ENCODE measurements at places on chromosomes 7 and 10. TPM values are rescaled to one million over a fixed set of nuclear protein-coding genes. Genes with fewer than 3 reads are reported as not detected.
A peak's percentile ranks its signal among the peaks of the same experiment; 100 is the strongest.

Gene PIK3CG
- total RNA-seq = 13.4 TPM

Gene AKR1C2
- 16.2 TPM for total RNA-seq

GRCh38 chr10:98098247-98098646 is 36.2 kb upstream of the R3HCC1L start:
- DNase-seq = no peak

- DNase-seq = no peak
Observed at GRCh38 chr7:6656413-6656812, 19.3 kb downstream of the ZNF316 start.

Gene PALS2
- 68.4 TPM for total RNA-seq

DNA sequence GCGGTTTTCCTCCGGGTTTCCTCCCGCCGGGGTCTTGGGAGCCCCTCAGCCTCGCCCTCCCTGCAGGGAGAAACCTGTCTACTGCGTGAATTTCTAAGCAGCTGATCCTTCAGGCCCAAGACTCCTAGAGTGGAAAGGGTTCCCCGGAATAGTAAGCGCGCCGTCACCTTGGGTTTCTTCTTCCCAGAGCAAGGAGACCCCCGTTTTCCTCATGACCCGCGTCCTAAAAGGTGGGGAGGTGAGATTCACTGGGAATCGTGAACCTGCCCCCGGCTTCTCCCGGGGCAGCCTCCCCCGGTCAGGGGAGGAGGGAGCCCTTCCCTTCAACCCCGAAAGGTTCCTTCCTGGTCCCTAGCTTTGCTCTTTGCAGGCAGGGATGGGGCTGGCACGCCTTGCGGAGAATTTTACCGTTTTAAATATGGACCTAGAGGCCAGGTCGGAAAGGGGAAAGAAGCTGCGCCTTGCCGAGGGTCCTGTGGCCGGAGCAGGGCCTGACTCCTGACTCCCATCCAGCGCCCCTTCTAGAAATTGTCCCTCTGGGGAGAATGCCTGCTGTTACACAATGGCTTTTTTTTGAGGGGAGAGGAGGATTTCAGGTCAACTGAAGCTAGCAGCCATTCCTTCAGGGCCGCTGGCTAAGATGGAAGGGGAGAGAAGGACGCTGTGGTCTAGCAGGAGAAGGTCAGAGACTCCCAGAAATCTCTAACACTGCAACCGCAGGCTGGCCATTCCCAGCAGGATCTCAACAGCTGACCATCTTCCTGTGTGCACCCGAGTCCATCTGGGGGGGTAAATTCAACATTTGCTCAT is 11.6 kb upstream of the MNX1 start:
- DNase-seq = no peak

- peak; percentile 27 for DNase-seq
Observed at GRCh38 chr7:28957751-28958234, 337 bp downstream of the TRIL start.

- DNase-seq = no peak
Observed at GRCh38 chr10:67241451-67241850, 315.6 kb downstream of the LRRTM3 start.

GRCh38 chr10:8586504-8586903 is 532.0 kb downstream of the GATA3 start:
- DNase-seq = no peak

Gene PTPRN2
- total RNA-seq = 0.11 TPM

Measured in A673 (cell line).